ENCODE measurements at places on chromosomes 5 and 9.
A peak's percentile ranks its signal among the peaks of the same experiment; 100 is the strongest.

GRCh38 chr9:130448771-130449603 is 4.2 kb downstream of the ASS1 start:
- DNase-seq, result no peak

GRCh38 chr9:25684321-25684720 is 6.1 kb upstream of the TUSC1 start:
- no peak for DNase-seq

GRCh38 chr5:36397901-36398536 is 96.3 kb upstream of the RANBP3L start:
- peak; percentile 18 for DNase-seq

GRCh38 chr9:26551971-26552370 is 340.6 kb downstream of the CAAP1 start:
- no peak for DNase-seq

- DNase-seq, result peak; percentile 93
Observed at GRCh38 chr5:134647750-134648424, 698 bp upstream of the SEC24A start.

DNA sequence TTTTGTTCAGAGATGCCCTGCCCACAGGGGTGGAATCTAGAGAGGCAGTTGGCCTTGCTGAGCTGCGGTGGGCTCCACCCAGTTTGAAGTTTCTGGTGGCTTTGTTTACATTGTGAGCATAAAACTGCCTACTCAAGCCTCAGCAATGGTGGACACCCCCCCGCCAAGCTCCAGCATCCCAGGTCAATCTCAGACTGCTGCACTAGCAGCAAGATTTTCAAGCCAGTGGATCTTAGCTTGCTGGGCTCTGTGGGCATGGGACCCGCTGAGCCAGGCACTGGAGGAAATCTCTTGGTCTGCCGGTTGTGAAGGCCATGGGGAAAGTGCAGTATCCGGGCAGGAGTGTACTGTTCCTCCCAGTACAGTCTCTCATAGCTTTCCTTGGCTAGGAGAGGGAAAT is 55.5 kb downstream of the MINAR2 start:
- no peak for DNase-seq

GRCh38 chr5:158858746-158859145 is 241.0 kb downstream of the EBF1 start:
- DNase-seq, result no peak

GRCh38 chr5:1183424-1184162 is 17.8 kb upstream of the SLC6A19 start:
- no peak for DNase-seq

GRCh38 chr5:113748403-113748802 is 234.9 kb downstream of the YTHDC2 start:
- no peak for DNase-seq

DNA sequence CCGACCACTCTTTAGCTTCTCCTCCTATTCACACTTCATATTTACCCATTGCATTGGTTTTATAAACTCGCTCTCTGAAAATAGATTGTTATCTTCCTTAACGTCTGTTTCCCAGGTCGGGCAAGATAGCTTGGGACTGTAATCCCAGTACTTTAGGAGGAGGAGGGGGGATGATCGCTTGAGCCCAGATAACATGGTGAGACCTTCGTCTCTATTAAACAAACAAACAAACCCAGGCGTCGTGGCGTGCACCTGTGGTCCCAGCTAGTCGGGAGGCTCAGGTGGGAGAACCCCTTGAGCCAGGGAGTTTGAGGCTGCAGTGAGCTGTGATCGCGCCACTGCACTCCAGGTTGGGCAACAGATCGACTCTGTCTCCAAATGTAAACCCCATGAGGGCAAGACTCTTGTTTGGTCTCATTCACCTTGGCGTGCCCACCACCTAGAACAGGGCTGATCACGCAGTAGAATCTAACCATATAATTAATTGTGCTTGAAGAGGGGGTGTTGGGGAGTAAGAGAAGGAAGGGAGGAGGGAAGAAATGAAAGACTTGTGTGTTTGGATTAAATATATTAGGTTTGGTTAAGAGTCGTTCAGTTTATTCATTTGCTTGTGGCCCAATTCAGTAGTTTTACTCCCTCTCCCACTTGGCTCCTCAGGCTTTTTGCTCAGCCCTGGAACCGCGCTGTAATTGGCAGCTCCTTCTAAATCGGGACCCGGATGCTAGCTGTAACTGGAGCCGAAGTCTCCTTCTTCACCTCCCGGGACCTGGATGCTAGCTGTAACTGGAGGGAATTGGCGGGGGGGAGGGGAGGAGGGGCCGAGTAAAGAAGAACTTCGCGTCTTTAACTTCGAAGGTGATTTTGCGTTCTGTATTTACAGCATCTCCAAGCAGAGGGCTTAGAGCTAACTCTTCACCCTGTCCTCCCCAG is 24.9 kb downstream of the CDKN2A start:
- no peak for DNase-seq

- DNase-seq, result no peak
Observed at GRCh38 chr9:17905366-17905765, 326.5 kb downstream of the SH3GL2 start.

Measured in inflammatory macrophage treated with lipopolysaccharide for 4 hours (primary cell).